ENCODE measurements at places on chromosomes 4 and X. TPM values are rescaled to one million over a fixed set of nuclear protein-coding genes. Genes with fewer than 3 reads are reported as not detected.

Gene VEGFD
- not detected for total RNA-seq

Gene ENAM
- total RNA-seq = not detected

GRCh38 chrX:134642386-134642785 lies 15.9 kb downstream of the PLAC1 start:
- no peak overlapping the region for H3K27ac ChIP-seq
- DNase-seq = no peak
- H3K27me3 ChIP-seq = peaks cover 8% of the 10 kb centered on the region
- no peaks in the 10 kb centered on the region for H3K4me1 ChIP-seq
- H3K36me3 ChIP-seq = no peaks in the 10 kb centered on the region

DNA sequence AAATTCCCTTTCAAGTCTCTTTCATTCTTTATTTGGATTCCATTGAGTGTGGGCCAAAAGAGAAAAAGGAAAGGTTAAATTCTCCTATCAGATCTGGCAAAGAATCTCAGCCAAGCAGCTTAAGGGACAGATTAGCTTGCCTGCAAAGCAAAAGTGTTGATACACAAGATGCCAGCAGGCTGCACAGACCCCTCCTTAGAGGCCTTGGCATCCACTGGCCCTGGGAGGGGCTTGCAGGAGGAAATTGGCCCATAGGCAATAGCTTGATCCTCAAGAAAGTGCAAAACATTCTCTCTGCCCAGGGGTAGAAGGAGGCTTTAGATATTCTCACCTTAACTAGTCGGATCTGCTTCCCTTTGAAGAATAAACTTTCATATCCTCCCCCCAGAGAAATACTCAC lies 300.4 kb upstream of the CPEB2 start:
- no peak overlapping the region for H3K27ac ChIP-seq
- DNase-seq = no peak
- no peaks in the 10 kb centered on the region for H3K27me3 ChIP-seq
- H3K36me3 ChIP-seq = no peaks in the 10 kb centered on the region
- no peak overlapping the region for H3K4me3 ChIP-seq

DNA sequence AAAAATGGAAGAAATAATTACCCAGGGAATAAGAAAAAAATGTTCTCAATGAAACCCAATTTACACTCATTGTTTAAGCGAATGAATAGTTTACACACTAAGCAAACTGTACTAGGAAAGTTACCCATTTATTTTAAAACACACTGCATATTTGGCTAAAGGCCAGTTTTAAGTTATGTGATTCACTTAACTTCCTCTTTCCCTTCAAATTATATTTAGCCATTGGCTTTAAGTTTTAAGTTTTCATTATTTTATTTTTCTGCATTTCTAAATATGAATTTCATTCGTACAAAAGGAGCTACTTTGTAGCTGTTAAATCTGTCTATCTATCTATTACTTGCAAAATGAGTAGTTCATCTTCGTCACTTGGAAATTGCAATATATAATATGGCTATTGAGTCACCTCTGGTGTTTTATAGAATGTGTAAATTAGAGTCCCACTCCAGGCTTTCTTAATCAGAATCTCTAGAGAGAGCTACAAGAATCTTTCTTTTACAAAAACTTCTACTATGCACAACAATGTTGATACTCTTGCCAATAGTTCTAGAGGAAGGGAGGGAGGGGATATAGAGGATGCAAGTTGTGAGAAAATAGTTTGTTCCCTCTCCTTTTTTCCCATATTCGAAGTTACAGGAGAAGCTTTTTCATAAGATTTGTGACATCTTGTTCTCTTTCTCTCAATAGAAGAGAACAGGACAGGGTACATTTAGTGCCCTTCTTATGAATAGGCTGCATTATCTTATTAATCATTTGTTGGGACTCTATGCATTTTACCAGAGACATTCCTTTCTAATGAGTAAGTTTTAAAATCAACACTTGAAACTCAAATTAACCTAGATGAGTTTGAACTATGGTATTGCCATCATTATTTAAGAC lies 41.8 kb downstream of the SULT1B1 start:
- H3K4me1 ChIP-seq = no peaks in the 10 kb centered on the region
- H3K36me3 ChIP-seq = no peaks in the 10 kb centered on the region
- H3K4me3 ChIP-seq = no peak overlapping the region
- no peaks in the 10 kb centered on the region for H3K27me3 ChIP-seq
- no peak overlapping the region for H3K27ac ChIP-seq

DNA sequence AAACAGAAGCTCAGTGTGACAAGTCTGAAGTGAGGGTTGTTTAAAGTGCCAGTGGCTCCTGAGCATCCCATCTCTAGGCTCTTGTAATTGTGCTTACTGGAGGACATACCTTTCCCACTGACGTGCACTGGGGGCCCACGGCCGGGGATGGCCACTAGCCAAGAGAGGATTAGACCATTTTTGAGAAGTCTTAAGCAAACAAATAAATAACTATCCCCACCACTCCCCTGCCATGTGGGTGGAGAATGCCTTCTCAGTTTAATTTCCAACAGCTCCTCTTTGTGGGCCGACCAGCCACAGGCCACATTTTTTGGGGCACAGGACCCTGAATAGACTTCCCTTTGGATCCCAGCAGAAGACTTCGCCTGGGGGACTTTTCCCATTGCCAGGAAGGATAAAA lies 125.0 kb upstream of the MSX1 start:
- no peaks in the 10 kb centered on the region for H3K27me3 ChIP-seq
- no peak overlapping the region for H3K4me3 ChIP-seq
- no peaks in the 10 kb centered on the region for H3K36me3 ChIP-seq
- H3K4me1 ChIP-seq = no peaks in the 10 kb centered on the region
- H3K27ac ChIP-seq = no peak overlapping the region

DNA sequence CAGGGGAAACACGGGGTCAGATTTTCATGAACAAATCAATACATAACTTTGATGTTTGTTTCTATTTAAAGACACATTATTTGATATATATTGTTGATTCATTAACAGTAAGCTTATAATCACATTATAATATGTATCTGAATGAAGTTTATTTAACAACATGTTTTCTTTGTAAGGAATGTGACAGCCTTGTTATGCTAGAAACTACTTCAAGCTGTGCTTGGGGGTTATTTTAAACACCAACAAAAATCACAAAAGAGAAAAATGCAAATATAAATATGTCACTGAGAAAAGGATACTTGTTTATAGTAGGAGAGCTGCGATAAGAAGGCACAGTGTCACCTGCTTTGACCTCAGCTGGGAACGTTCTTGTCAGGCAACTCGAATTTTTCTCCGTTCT lies 354.6 kb upstream of the AGA start:
- H3K4me1 ChIP-seq = no peaks in the 10 kb centered on the region
- no peak overlapping the region for H3K27ac ChIP-seq
- DNase-seq = no peak
- H3K27me3 ChIP-seq = no peaks in the 10 kb centered on the region
- H3K36me3 ChIP-seq = no peaks in the 10 kb centered on the region

- H3K27me3 ChIP-seq = no peaks in the 10 kb centered on the region
- H3K4me1 ChIP-seq = no peaks in the 10 kb centered on the region
- H3K36me3 ChIP-seq = no peaks in the 10 kb centered on the region
Observed at GRCh38 chrX:14672611-14673172, 143.4 kb downstream of the GLRA2 start.

GRCh38 chr4:154415313-154415712 lies 76.3 kb downstream of the DCHS2 start:
- no peaks in the 10 kb centered on the region for H3K36me3 ChIP-seq
- no peak overlapping the region for H3K27ac ChIP-seq
- peaks cover 39% of the 10 kb centered on the region for H3K27me3 ChIP-seq
- peaks cover 9% of the 10 kb centered on the region for H3K4me1 ChIP-seq
- H3K4me3 ChIP-seq = no peak overlapping the region

DNA sequence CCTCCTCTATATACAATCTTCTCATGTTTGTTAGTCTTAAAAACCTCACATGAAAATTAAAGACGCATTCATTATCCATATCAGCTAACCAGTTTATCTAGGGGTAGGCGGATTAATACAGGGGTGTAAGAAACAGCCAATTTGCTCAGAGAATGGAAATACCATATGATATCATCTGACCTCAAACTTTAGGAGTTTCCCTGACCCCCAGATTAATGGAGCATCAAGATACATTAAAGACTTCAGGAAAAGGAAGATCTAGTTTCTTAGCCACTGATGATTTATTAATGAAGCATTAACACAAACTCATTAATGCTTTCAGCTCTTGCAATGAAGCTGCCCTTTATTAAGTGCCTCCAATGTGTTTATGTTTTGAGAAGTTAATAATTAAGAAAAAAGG lies 67.5 kb downstream of the CAMK2D start:
- DNase-seq = no peak
- no peak overlapping the region for H3K27ac ChIP-seq
- H3K4me1 ChIP-seq = peaks cover 29% of the 10 kb centered on the region
- no peak overlapping the region for H3K4me3 ChIP-seq
- peaks cover 23% of the 10 kb centered on the region for H3K36me3 ChIP-seq

GRCh38 chr4:52822972-52823701 lies 39.0 kb upstream of the RASL11B start:
- no peaks in the 10 kb centered on the region for H3K27me3 ChIP-seq
- no peak overlapping the region for H3K4me3 ChIP-seq
- peaks cover 35% of the 10 kb centered on the region for H3K4me1 ChIP-seq
- DNase-seq = peak; percentile 19
- no peaks in the 10 kb centered on the region for H3K36me3 ChIP-seq

GRCh38 chrX:39795605-39796004 lies 302.2 kb downstream of the BCOR start:
- H3K27ac ChIP-seq = no peak overlapping the region
- no peak overlapping the region for H3K4me3 ChIP-seq
- H3K27me3 ChIP-seq = no peaks in the 10 kb centered on the region
- no peaks in the 10 kb centered on the region for H3K4me1 ChIP-seq
- DNase-seq = no peak

DNA sequence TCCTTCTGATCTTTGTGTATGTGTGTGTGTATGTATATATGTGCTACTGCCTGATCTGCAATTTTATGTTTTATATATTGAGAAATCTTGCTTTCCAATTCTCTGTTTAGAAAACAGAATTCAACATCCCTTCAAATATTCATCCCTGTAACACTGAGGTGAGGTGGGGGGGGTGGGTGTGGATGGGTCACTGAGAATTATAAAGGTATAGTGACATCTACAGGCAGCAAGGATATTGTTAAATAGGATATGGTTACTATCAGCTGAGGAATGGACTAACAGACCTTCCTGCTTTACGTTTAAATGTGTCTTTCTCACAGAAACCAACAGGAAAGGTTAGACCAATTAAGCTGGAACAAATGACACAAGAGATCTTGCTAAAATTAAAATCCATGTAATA lies 19.0 kb upstream of the MAGEB2 start:
- DNase-seq = no peak
- H3K4me3 ChIP-seq = no peak overlapping the region
- H3K36me3 ChIP-seq = no peaks in the 10 kb centered on the region
- H3K4me1 ChIP-seq = no peaks in the 10 kb centered on the region
- no peaks in the 10 kb centered on the region for H3K27me3 ChIP-seq
- no peak overlapping the region for H3K27ac ChIP-seq

All from activated CD8-positive, alpha-beta T cell treated with anti-CD3 and anti-CD28 coated beads, Interleukin-2, amount 10 ng/mL, durations not matched to agents 7 days and 5 days (primary cell).